T-helper 2 cell (primary cell): ENCODE measurements at places on chromosomes 16 and 17.

DNA sequence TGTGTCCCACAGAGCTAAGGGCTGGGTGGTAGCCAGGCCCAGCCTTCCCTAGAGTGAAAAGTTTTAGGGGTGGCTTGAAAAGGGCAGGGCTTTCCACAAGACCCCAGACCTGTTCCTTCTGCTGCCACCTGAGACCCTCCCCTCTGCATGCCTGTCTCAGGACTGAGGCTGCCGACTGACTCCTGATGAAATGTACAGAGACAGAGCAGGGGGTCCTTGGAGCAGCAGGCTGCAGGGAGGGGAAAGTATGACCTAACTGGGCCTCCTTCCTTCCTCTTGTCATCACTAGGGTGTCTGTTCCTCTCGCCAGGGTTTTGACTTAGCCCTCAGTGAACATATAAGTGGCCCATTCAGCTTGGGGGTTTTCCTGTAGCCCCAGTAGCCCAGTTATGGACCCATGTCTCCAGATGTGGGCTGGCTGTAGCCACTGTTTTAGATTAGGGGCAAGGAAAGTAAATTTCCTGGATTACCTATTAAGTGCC, 14.9 kb upstream of the NFATC3 start:
- no peak for DNase-seq

DNA sequence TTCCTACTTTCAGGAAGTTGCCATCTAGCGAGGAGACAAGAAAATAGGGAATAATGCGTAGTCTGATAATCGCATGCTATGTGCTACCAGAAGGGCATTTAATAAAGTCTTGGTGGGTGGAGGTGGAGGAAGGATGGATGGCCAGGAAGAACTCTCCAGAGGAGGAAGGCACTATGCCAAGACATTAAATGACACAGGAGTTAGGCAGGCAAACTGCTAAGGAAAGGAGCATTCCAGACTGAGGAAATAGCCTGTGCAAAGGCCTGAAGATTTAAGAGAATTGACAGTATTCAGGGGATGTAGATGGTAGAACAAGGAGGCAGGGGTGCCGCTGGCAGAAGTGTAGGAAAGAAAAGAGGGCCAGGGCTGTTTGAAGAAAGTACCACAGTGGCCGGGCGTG, 19.3 kb upstream of the ARHGAP44 start:
- DNase-seq, result no peak

DNA sequence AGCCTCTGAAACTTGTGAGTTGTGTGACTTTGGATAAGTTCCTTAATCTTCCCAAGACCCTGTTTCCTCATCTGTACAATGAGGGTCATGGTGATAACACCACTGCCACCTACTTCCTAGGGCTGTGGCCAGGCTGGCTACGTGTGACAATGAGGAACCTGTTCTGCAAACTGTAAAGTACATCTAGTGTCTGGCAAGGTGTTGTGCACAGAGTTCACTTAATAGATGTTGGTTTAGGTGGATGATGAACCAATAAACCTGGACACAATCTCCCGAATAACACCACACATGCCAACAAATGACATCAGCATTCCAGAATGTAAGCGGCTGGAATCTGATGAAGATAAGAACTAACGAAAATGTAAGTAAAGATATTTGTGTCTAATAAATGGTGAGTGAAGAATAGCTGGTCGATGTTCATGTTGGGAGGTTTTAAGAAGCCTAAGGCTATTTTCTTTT, 82.3 kb downstream of the MARCHF10 start:
- DNase-seq, result no peak

DNA sequence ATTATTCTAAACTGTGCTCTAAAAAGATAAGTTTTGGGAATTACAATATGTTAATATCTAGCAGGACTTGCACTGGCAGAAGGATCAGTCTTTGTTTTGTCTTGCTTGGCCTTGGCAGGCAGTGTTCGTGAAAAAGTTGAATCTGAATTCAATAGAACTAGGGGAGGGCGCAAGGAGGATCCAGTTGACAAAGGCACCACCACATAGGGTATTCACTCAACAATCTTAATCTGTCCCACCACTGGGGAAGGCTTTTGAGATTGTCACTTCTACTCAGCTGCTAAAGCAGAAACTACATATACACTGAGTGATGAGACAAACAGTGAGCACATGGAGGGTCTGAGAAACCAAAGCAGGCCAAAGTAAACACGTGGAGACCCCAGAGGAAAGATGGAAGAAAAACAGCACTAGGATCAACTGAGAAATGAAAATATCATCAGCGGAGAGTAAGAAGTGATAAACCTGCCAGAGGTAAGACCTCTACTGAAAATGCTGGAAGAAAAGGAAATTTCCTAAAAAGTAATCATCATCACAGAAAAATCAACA, 2.4 kb downstream of the AMFR start:
- no peak for DNase-seq

GRCh38 chr17:31858642-31859486, at the start of gene COPRS:
COPRS (minus strand) TSS chr17:31859244; CDS start chr17:31859199, 45 bp downstream.
- DNase-seq, result peak; percentile 74

- DNase-seq, result no peak
Measured at GRCh38 chr17:62675701-62676100, 48.2 kb downstream of the MRC2 start.

GRCh38 chr17:494601-495265, 142.1 kb upstream of the RPH3AL start:
- DNase-seq, result no peak

GRCh38 chr16:5854027-5854426, 756.4 kb upstream of the EEF2KMT start:
- DNase-seq, result no peak

DNA sequence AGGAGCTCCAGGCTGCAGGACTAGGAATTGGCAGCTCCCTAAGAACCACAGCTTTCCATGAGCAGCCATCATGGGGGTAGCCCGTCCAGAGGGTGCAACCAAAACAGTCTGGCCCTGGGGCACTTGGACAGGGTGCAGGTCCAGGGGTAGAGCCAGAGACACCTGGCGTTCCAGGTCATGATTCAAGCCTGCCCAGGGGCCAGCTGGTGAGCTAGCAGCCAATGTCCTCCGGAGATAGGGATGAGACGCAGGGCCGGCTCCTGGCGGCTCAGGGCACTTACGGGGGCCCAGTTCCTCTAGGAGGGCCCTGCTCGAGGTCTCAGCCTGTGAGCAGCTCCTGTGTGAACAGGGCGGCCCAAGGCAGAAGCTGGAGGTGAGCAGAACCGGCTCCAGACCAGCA, 22.1 kb downstream of the PIEZO1 start:
- no peak for DNase-seq

DNA sequence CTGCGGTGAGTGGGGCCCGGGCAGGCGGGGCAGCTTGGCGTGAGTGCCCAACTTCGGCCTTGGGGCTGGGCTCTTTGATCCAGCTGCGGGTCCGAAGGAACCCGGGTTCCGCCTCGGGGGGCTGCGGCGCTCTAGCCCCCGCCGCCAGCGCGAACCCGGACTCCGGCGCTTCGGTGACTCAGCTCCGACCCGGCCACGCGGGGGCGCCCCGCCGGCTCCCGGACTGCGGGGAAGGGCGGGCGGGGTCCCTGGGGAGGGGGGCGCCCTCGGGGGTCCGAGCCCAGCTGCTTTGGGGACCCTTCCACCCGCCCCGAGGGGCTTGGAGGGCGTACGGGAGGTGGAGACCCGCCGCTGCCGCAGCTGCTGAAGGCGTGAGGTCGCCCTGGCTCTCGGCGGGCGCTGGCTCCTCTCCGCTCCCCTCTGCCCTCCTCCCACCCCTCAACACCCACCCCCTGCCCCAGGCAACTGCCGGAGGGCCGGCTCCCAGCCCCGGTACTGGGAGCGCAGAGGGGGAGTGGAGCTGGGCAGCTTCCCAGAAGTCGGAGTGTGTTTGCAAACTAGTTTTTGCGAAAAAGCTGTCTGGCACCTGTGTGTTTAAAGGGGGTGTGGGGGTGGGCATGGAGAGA, 516 bp downstream of the CPNE2 start:
- DNase-seq, result peak; percentile 32

DNA sequence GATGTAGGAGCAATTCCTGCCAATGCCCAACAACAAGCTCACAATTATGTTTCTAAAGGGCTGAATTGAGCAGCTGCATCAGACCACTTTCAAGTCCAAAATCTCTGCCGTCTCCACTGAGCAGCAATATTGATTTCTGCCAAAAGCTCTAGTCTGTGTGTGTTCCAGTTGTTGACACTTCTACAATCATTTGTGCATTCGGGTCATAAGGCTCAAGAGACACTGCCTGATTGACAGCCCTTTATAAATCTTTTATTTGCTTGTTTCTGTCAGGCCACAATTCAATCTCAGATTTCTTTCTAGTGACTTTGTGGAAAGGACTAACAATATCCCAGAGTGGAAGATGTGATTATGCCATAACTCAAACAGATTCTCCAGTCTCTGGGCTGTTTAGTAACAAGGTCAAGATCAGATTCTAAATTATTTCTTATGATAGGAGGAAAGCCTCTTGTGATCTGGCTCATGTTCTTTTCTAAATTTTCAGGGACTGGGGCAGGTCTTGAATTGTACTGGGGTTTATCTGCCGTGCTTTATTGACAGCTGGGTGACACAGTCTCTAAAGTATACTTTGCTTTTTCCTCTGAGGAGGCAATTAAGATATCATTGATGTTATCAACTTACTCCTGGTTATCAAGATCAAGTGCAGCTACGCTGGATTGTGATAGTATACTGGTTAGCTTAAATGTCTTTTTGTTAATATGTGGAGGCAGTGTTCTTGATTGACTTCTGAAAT, 377.1 kb downstream of the CNTNAP4 start:
- no peak for DNase-seq

DNA sequence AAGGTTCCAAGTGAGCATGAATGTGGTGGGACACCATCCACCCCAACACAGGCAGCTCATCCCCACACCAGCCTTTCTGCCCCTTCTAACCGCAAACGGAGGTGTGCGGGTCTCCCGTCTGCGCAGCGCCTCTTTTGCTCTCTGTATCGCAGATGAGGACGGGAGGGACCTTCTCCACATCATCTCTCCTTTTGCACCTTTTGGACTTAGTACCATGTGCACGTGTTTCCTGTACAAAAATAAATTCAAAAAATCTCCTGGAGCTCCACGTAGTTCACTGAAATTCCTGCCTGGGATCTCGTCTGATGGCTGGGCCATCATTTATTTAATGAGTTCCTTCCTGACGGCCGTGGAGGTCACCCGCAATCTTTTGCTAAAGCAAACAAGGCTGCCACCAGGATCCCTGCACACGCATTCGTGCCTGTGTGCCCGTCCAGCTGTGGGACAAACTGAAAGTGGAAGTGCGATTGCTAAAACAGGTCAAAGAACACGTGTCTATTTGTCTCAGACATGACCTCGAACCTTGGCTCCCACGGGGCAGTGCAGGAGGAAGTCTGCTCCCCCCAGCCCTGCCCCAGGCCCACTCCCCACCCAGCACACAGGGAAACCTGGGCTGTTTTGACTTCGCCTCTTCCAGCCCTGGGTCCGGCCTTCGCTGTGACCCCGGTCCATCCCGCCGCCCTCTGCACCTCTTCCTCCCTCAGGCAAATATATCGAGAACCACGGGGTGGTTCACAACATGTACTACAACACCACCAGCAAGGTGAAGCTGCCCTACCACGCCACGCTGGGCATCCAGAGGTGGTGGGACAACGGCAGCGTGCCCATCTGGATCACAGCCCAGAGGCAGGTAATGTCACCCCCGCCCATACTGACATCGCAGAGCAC, 2.3 kb downstream of the ENPP7 start:
- DNase-seq, result no peak

- no peak for DNase-seq
Measured at GRCh38 chr17:45857977-45858708, 13.5 kb downstream of the SPPL2C start.

DNA sequence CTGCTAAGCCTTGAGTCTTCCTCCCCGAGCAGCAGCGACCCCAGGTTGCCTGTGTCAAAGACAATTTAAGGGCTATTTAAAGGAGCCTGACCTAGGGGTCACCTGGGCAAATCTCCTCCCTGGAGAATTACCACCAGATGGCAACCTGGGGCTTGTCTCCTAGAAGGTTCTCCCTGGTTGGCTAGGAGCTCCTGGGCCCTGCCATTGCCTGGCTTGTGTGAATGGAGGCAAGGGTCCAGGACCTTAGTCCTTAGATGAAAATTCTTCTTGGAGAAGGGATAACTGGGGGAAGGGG, 51.3 kb upstream of the TAC4 start:
- DNase-seq, result no peak

- no peak for DNase-seq
Measured at GRCh38 chr17:77622647-77623046, 335.9 kb upstream of the TNRC6C start.
